Cardiac septum (tissue), 1 donor: ENCODE measurements at places on chromosomes 16 and 17.

GRCh38 chr17:65910836-65911235 is 281.1 kb downstream of the CEP112 start:
- no peak for DNase-seq

DNA sequence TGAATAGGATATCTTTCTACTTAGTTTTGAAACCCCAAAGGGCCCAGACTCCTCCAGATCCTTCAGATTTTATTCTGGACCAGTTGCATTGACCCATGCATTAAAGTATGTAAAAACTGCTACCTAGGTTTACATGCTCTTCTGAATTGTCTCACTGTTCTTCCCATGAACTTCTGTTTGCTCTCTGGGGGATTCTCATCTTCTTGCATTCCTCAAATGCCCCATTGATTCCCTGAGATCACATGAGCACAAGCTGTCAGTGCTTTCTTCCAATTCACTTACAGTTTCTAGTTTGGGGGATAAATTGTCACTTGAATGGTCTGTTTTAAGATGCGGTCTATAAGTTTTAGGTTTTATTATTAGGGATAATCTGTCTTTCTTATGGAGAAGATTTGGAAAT is 188.9 kb upstream of the KIF2B start:
- no peak for DNase-seq

- DNase-seq, result no peak
Measured at GRCh38 chr16:83701494-83701893, 106.3 kb upstream of the HSBP1 start.

DNA sequence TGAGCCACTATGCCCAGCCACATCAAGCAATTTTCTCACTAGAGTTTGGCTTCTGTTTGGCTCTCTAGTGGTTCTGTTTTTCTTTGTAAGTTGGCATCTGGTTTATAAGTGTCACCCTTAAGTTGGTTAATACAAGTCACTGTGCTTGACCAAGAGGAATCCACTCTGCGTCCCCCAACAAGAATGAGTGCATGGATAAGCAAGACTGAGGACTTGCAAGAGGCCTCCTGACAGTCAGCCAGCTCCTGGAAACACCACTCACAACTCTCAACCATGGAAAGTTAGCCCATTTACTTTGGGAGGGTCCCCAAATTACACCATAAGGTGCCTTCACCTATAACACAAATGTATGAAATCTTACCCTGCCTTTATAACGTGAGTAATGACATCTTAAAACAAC is 7.6 kb downstream of the RFWD3 start:
- DNase-seq, result no peak

GRCh38 chr17:8746501-8747236 is 2.0 kb upstream of the CCDC42 start:
- DNase-seq, result no peak

DNA sequence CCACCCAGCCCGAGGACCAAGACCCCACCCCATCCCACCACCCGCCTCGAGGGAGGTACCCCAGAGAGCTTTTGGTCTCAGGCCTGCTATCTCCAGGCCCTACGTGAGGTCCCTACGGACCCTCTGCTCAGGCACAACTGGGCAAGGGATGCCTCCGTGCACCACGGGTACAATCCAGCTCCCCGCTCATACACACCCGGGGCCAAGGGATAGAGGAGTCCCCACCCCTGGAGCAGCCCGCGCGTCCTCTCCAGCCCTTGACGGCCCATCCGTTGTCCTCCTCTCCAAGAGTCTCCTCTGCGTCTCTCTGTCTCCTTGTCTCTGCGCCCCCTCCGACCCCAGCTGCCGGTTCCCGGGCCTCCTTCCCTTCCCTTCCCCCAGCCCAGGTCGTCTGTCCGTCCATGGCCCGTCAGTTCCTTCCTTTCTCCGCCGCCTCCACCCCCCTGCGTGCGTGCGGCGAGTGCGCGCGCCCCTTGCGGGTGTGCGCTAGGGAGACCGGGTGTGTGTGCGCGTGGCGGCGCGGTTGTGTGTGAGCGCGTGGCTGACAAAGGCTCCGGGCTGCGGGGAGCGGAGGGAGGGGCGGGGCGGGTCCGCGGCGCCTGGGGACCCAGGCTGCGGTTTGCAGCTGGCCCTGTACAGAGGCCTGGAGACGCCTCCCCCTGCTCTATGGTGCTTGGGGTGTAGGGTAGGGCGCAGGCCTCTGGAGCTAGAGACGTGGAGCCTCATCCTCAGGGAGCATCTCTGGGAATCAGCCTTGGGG is 930 bp downstream of the SPNS2 start:
- DNase-seq, result no peak

DNA sequence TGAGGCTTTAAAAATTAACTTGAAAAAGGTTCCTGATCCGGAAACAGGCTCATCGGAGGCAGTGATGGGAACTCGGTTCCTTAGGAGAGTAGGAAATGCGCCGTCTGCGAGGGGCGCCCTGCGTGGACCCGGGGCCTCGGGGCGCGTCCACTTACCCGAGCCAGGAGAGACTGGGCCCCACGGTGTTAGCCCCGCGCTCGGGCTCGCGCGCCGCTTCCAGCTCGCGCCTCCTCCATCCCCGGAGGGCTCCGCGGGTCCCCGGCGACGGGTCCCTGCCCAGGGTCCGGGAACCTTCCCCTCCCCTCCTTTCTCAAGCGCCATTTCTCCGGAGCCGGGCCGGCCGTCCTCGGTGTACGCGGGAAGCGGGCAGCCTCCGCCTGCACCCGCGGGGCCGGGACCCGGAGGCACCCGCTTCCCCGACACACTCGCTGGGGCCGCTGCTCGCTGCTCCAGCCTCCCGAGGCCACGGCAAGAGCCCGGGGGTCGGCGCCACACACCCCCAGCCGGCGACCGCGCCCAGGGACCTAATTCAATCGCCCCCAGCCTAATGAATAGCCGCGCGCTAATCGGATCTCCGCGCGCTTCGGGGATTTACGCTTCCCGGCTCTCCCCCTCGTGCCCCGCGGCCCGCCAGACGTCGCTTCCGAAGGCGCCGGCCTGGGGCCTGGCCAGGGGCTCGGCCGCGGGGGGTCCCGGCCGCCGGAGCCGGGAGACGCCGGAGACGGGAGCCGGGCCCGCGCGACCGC is 2.2 kb upstream of the BAHCC1 start:
- no peak for DNase-seq

GRCh38 chr17:44502598-44503146 is 534 bp downstream of the GPATCH8 start:
- peak; percentile 79 for DNase-seq

DNA sequence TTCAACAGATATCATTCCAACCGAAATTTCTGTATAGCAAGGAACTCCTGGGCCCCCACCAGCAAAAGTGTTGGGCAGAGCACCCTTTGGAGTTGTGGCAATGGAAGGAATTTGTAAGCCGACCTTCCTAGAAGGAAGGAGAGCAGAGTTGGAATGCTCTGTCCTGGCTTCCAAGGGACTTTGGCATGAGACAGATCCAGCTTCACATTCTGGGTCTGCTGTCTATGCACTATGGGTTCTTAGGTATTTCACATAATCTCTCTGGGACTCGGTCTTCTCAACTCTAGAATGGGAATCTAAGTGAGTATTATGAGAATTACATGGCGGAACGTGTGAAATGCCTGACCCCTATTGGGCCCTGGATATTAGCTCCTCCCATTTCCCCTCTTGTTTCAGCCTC is 63.2 kb upstream of the MARCHF10 start:
- no peak for DNase-seq

DNA sequence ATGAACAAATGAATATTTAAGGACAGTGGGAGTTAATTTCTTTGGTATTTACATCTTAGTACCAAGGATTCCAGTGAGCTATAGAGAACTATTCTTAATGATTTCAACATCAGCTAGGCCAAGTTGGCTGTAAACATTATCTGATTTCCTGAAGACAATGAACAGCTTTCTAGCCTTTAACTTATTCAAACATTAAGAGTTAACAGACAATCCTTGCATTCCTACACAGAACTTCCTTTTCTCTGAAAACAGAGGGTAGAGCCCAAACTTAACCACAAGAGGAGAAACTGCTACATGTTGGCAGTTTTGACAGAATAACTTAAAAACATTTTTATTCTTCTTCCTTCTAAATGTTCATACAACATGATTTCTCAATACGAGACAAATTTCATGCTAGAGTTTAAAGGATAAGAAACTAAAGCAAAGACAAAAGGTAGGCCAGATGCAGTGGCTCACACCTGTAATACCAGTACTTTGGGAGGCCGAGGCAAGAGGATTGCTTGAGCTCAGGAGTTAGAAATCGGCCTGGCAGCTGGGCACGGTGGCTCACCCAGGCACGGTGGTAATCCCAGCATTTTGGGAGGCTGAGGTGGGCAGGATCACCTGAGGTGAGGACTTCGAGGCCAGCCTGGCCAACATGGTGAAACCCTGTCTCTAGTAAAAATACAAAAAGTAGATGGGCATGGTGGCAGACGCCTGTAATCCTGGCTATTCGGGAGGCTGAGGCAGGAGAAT is 4.4 kb downstream of the CRLF3 start:
- DNase-seq, result no peak
